Nucleus accumbens (tissue), 56 donors: ENCODE measurements at places on chromosomes 1 and 21.

- no peak for DNase-seq
Observed at GRCh38 chr1:241677201-241677600, 25.1 kb downstream of the WDR64 start.

GRCh38 chr21:27681038-27681437 lies 714.1 kb upstream of the ADAMTS5 start:
- no peak for DNase-seq

DNA sequence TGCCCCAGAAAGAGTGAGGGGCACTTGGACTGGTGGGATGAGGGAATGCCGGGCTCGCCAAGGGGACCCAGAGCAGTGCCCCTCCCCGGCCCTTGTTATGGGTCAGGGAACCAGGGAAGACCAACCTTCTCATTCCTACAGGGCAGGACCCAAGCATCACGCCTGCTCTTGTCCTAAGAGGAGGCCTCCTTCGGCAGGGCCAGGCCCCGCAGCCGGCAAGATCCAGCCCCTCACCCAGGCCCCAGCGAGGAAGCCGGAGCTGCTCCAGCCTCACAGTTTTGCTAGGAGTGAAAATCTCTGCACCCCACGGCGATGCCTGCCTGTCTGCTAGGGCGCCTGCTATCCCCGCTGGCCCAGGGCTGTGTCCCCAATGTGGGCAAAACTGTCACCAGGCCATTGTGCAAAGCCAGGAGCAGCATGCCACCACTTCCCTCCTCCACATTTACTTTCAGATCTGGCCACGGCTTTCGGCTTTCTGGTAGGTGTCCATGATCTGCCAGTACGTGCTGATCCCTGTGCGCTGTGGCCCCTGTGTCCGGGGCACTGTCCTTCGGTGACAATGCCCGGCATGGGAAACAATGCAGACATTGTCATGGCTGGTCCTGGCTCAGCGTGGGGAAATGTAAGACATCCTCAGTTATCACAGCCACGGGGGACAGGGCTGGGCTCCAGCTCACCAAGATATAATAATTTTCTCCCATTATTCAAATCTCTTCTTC lies 9.6 kb downstream of the ACTRT2 start:
- DNase-seq, result no peak

DNA sequence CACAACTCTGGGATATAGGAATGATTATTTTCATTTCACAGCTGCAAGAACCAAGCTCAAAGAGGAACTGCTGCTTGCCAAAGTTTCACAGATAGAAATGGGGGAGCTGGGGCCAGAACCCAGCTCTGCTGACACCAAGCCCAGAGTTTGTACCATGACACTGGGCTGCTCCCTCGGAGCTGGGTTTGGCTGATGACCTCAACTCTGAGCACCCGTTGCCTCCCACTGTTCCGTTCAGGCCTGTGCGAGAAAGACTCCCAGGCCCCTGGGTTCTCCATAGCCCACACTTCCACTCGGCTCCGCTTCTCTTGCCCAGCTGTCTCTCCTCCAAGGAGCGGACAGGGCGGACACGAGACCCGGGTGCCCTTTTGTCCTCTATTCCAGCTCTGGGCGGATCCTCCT lies 55.2 kb downstream of the NGF start:
- DNase-seq, result no peak

DNA sequence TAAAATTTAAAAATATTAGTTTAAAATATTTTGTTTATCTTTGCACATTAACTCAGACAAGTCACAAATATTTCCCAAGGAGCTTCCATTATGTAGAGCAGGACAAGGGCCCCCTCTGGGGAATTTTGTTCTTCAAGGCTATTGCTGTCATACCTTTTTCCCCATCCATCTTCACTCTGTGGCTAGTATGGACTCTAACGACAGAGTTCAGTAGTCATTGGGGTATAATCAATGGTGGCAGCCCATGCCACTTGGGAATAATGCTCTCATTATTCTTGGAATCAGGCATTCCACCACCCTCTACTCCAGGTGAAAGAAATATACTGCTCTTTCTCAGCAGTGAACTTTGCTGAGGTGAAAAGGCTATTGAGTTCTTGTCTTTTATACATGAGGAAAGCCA lies 38.5 kb upstream of the ERO1B start:
- DNase-seq, result no peak

DNA sequence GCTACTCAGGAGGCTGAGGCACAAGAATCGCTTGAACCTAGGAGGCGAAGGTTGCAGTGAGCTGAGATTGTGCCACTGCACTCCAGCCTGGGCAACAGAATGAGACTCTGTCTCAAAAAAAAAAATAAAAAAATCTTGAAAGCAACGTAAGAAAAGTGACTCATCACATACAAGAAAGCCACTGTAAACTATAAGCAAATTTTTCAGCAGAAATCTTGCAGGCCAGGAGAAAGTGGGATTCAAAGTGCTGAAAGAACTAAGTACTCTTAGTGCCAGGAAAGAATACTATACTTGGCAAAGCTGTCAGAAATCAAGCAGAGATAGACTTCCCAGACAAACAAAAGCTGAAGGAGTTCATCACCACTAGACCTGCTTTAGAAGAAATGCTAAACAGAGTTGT lies 4.4 kb upstream of the HMGN1 start:
- DNase-seq, result no peak

GRCh38 chr21:31162827-31163226 lies 124.6 kb upstream of the KRTAP19-8 start:
- DNase-seq, result no peak

- DNase-seq, result no peak
Observed at GRCh38 chr1:114344656-114345055, 166.3 kb downstream of the TRIM33 start.

DNA sequence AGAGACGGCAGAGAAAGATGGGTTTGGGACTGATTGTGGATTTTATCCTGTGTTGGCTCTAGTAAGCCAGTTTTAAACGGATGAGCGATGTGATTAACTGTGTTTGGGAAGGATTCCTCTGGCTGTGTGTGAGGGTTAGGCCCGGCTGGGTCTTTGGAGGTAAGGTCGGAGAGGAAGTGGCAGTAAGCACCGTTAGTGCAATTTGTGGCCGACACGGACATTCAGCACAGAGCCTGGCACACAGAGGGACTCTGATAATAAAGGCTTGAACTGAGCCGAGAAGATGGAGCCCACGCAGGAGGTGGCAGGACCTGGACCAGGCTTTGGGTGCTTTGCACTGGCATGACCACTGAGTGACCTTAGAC lies 1.3 kb downstream of the MTFR1L start:
- no peak for DNase-seq

GRCh38 chr1:40478276-40478675 lies 1.2 kb downstream of the ZFP69 start:
- no peak for DNase-seq

DNA sequence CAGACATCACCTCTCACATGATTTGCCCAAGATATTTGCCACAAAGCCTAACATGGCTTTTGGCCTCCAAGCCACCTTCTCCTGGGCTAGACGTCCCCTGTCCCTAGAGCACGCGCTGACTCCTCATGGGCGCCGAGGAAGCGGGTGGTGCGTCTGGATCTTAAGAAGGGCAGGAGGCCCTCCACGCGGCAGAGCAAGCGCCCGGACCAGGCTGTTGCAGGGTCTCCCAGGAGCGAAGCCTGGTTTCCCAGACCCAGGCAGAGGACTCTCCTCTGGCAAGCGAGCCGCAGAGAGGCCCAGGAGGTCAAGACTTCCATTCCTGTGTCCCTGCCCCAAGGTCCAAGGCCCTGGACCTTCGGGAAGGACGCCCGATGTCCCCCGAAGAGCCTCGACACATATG lies 101.7 kb upstream of the TTC34 start:
- no peak for DNase-seq

DNA sequence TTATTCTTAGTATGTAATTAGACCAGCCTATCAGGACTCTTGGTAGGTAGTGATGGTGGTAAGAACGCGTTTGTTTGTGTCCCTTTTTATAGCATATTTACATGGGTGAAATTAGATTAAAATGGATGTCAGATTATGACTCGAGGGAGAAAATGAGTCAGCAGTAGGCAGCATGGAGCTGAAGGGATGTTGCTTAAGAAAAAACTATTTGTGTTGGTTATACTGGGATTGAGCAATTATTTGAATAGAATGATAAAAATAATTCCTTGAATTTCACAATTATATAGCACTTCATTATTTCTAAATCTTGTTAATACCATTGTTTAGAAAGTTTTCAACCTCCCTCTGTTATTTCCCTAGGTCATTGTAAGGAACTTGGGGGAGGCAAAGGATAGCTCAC lies 348.8 kb downstream of the RYR2 start:
- no peak for DNase-seq

DNA sequence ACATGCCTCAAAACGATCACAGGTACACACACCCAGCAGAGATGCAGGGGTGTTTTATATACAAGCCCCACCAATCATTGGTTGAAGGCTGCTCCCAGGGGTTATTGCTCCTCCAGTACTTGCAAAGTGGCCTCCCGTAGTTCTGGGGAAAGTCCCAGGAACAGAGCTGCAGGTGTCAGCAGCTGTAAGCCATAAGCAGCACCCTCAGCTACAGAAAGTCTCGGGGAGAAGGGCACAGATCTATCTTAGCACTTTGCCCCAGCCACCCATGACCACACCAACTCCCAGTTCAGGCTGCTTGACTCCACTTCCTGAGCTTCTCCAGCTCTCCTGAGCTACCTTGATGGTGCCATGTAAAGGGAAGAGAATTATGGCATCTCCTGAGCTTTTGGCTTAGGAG lies 222.7 kb upstream of the GJB5 start:
- no peak for DNase-seq

DNA sequence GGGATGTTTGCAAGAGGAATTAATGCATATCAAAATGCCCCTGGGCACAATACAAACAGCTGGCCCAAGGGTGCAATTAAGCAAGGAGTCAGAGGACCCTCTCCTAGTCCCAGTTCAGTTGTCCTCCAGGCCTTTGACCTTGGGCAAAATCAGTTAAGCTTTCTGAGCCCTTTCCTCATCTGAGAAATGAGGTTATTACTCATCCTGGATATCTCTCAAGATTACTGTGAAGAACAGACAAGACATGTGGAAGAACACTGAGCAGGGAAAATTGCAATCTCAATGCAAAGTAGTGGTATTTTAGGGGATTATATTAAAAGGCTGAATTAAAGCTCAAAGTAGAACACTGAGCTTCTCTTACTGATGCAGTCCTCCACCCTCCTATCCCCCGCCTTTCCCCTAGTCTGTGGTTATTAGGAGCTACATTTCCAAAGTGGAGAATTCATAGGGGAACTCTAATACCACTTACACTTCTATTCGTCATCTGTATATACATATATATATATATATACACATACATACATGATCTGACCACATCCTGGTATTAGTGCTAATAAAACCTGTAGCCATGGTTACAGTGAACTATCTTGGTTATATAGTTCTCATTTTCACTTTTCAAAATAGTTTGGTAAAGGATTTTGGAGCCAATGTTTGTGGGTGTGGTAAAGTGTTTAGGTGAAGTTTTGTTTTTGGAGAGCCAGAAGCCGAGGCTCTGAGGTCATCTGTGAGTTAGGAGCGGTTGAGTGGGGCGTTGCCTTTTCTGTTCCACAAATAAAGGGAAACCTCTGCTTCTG lies 18.1 kb downstream of the KIAA0040 start:
- DNase-seq, result no peak

- DNase-seq, result no peak
Observed at GRCh38 chr1:113949007-113949406, 19.9 kb downstream of the HIPK1 start.

DNA sequence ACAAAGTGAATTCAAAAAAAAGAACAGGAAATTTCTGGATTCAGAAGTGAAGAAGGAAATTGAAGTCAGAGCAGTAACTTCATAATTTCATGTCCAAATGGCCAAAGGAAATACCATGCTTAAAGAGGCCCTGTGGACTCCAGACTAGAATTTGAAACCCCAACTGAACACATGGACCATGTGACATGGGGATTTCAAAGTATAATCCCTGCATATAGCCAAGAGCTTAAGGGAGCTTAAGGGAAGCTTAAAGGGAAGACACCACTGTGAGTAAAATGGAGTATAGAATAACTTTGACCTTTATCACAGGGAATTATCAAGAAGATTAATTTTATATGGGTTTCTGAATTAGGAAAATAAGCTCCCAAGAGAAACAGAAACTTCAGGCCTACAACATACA lies 241.8 kb upstream of the POGK start:
- DNase-seq, result no peak

GRCh38 chr1:206143537-206144172 lies 26.5 kb upstream of the AVPR1B start:
- DNase-seq, result no peak

DNA sequence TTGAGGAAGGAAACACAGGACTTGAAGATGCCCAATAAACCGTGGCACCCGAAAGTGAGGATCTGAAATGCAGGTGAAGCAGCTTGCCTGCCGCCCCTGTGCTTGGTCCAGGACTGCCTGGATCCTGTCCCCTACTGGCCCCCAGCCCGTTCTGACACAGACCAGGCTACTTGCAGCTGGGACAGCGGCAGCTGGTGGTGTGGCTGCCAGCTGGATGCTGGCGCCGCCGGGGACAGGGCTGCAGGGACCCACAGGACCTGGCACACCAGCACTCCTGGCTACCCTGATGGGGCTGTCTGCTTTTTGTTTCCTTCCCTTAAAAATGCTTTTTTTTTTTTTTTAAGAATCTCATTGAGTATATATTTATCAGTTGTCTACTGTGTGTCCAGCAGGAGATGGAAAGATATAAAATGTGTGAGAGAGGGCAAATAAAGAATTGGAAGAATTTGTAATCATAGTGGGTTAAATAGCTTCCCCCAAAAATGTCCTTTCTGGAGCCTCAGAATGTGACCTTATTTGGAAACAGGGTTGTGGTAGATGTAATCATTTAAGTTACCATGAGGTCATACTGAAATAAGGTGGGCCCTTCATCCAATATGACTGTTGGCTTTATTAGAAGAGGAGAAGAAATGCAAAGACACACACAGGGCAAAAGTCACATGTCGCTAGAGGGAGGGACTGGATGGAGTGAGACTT lies 165.6 kb downstream of the DSCAM start:
- peak; percentile 29 for DNase-seq

- no peak for DNase-seq
Observed at GRCh38 chr1:156894711-156895454, 1.4 kb downstream of the PEAR1 start.

- no peak for DNase-seq
Observed at GRCh38 chr1:119010201-119010600, 22.1 kb upstream of the TBX15 start.

DNA sequence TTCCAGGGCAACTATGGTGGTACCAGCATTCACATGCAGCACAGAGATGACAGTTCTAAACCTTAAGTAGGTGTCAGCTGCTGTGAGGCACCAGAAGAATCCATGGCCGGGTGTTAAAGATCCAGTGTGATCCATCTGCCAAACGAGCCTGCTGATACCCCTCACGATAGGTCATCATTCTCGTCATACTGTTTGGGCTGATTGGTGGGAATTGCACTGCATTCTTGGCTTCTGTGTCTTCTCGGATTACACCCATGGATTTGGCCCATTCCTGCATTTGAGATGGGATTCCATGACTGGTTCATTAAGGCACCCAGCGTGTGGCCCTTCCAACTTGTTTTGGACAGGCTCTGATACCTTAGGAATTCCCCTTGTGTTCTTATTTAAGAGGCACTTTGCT lies 55.2 kb downstream of the ST6GALNAC3 start:
- DNase-seq, result no peak

DNA sequence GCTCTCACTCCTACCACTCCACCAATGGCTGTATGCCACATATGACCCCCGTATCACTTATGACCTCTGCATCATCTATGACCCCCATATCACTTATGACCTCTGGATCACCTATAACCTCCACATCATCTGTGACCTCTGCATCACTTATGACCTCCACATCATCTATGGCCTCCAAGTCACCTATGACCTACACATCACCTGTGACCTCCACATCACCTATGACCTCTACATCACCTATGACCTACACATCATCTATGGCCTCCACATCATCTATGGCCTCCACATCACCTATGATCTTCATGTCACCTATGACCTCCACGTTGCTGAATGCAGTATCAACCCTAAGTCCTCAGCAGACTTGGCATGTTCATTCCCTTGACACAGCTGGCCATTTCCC lies 271.2 kb downstream of the MATN1 start:
- DNase-seq, result no peak
